ENCODE measurements at places on chromosomes 4 and X. TPM values are rescaled to one million over a fixed set of nuclear protein-coding genes. Genes with fewer than 3 reads are reported as not detected.

GNRHR gene
- total RNA-seq = not detected

RTL3 gene
- total RNA-seq = not detected

PPEF2 gene
- not detected for total RNA-seq

CYBB gene
- not detected for total RNA-seq

IL2 gene
- not detected for total RNA-seq

AFM gene
- not detected for total RNA-seq

SHROOM3 gene
- 0.17 TPM for total RNA-seq

SPANXB1 gene
- not detected for total RNA-seq

FDCSP gene
- total RNA-seq = not detected
